CD8-positive, alpha-beta memory T cell (primary cell): ENCODE measurements at places on chromosomes 12 and 14. TPM values are rescaled to one million over a fixed set of nuclear protein-coding genes. Genes with fewer than 3 reads are reported as not detected.

GRCh38 chr12:54622463-54623183 lies 12.1 kb downstream of the LACRT start:
- DNase-seq = no peak

DNA sequence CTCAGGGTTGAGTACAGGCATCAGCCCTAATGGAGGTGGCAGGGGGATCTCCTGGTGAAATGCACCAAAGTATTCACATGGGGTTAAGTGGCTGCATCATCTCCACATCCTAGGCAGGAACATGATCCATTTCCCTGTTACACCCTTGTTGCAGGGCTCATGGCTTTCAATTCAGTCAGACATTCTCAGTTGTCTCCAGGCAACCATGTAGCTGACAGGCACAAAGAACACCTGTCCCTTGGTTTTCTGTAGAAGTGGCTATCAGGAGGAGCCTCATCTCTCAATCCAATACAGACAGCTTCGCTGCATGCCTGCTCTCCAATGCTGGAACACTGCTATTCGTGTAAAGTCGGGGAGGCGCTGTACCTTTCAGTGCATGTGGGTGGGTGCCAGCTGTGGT lies 299.0 kb upstream of the FOXG1 start:
- no peak for DNase-seq

DNA sequence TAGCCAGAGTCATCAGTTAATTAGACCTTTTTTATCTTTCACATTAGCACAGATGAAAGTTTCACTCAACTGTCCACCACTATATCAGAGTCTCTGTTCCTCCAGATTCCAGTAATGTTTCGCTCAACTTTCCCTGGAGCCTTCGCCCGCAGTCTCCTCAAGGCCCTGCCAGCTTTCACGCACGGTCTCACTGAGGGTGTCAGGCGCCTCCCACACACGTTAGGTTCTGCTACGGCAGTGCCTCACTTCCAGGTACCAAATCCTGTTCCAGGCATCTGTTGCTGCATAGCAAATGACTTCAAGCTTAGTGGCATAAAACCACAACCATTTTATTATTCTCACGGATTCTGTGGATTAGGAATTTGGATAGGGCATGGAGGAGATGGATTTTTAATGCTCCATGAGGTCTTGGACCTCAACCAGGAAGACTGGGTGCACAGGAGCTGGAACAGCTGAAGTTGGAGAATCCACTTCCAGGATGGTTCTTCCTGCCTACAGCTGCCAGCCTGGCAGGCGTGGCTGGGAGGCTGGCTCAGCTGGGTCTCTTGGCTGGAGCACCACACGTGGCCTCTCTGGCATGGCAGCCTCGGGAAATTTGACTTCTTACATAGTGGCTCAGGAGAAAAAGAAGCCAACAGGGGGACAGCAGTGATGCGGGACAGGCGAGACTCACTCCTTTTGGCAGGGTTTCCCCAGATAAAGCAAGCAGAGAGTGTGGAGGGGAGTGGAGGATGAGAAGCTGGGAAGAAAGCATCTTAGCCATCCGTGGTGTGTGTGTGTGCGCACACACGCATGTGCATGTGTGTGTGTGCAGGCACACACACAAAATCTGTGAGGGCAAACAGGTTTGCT lies 21.3 kb upstream of the BCDIN3D start:
- no peak for DNase-seq

DNA sequence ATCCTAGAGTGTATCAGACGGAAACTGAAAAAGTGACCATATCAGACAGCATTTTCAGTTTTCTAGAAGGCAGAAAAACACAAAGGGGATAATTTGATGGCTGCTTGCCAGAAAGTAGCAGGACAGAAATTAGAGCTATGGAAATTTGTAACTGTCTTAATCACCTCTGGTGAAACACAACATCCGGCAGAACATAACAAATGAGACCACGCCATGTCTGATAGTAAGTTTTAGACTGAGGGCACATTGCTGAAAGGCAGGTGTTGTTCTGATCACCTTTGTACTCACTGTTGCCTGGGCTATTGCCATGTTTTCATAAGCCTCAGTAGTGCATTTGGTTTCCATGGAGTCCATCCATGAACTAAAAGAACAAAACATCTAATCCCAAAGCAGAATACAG lies 290.3 kb downstream of the PAWR start:
- DNase-seq = no peak

DNA sequence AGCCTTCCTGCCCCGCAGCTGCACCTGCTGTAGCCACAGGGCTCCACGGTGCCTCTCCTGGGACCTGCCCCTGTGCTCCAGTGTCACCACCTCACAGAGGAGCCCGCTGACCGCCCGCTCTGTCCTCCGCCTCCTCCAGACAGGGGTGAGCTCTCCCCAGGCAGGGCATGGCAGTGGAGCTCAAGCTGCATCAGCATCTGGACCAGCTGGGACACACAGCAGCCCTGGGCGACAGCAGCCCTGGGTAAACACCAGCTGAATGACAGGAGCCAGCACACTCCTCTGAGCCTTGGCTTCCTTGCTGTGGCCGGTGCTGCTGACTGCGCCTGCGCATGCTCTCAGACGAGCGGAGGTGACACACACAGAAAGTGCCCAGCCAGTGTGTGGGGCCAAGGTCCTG lies 22.0 kb downstream of the CHGA start:
- no peak for DNase-seq

DNA sequence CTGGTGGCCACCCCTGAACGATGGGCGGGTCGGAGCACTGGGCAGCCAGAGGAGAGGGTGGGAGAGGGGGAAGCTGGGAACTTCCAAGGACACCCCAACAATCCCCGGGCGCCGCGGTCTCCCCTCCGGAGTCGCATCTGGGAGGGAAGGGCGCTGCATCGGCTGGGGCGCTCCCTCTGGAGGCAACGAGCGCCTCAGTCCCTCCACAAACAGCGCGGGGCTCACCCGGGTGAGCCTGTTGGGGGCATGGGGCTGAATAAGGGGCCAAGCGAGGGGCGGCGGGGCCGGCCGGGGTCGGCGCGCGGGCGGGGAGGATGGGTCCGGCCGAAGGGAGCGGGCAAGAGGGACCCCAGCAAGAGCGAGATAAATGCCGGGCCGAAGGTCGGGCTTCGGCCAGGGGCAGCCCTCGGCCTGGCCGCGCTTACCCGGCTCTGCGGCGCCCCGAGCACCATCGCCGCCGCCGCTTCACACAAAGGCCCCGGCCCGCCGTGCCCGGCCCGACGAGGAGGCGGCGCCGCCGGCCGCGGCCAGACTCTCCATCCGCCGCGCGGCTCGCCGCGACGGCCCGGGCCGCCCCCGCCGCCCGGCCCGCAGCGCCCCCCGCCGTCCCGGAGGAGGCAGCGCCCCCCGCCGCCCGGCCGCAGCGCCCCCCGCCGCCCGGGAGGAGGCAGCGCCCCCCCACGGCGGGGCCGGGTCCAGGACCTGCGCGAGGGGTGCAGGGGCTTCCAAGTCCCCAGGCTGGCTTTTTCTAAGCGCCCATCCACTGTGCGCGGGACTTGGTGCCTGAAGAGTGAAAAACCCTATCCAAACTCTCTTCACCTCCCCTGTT lies at the start of gene ZBTB39:
TSS of gene ZBTB39 (minus strand) at position 567 of the 829 bp plus-strand sequence. CDS start 1,629 bp downstream, outside the sequence.
- peak; percentile 78 for DNase-seq

- no peak for DNase-seq
These were observed 82.4 kb downstream of the PIK3C2G start for GRCh38 chr12:18343708-18344107.

- DNase-seq = no peak
These were observed 50.7 kb downstream of the RBMS2 start for GRCh38 chr12:56572288-56572687.

TPPP2 gene
- total RNA-seq = not detected

SLC5A8 gene
- total RNA-seq = not detected

MYF6 gene
- total RNA-seq = not detected

KERA gene
- total RNA-seq = not detected

CFAP54 gene
- total RNA-seq = 0.66 TPM

OLR1 gene
- 0.42 TPM for total RNA-seq

RPGRIP1 gene
- total RNA-seq = not detected

FSCB gene
- not detected for total RNA-seq
